CD8-positive, alpha-beta T cell (primary cell): ENCODE measurements at places on chromosomes 7 and 10.

GRCh38 chr10:97889461-97890265 is 40.0 kb downstream of the GOLGA7B start:
- no peak for DNase-seq

DNA sequence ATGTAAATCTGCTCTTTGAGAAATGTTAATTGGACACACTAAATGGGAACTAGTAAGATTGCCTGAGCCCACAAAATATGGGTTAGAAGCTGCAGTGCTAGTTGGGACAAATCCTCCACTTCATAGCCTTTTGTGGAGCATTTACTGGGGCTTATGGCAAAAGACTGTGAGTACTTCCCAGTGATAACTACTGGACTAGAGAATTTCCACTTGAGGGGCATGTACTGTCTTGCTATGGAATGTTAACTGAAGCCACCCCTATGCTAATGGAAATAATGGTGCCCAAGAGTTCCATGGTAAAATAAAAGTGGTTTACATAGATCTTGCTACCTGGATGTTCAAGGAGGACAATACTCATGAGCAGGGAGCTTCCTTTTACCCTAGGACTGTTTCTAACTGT is 29.3 kb downstream of the AVL9 start:
- no peak for DNase-seq

DNA sequence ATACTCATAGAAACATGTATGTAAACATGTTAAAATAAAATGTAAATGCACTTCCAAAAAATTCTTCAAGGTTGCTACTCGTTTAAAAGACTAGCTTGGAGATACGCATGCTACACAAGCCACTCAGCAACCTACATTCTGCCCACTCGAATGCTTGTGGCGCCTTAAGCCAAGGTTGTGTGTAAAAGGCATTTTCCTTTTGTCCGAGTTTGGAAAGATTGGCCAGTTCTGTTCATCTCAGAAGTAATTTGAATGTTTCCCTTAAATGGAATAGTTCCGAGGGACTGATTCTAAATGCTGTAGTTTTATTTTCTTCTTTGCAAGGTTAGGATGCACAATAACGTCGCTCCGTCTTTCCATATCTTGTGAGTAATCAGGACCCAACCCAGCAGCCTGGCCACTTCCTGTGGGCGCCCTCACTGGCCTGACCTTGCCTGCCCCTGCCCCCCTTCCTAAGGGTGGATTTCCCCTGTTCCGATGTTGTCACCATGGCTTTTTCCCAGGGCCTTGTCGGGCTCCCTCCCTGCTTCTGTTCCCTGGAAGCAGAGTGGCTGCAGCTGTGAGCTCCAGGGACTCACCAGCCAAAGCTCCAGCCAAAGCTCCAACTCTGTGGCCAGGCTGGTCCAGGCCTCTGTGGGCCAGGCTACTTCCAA is 70.6 kb downstream of the PTPRE start:
- no peak for DNase-seq

DNA sequence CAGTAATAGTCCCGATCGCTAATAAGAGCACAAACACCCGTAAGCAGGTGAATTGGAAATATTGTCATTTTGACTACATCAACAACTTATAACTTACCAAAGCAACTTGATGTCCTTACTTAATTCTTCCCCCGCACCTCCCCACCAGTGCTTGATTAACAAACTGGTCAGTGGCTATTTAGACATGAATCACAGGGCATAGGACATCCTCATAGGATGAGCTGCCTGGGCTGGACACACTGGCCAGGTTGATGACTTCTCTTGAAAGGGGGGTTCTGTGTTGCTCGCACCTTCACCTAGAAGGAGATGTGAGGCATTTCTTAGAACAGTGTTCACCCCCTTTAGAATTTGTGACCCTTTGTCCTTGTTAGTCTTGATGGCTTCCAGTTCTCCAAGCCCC is 163.2 kb downstream of the TCF7L2 start:
- DNase-seq = no peak

- no peak for DNase-seq
Measured at GRCh38 chr7:2269991-2270460, 28.0 kb downstream of the NUDT1 start.

GRCh38 chr7:112616295-112616694 is 135.5 kb downstream of the LSMEM1 start:
- DNase-seq = no peak

DNA sequence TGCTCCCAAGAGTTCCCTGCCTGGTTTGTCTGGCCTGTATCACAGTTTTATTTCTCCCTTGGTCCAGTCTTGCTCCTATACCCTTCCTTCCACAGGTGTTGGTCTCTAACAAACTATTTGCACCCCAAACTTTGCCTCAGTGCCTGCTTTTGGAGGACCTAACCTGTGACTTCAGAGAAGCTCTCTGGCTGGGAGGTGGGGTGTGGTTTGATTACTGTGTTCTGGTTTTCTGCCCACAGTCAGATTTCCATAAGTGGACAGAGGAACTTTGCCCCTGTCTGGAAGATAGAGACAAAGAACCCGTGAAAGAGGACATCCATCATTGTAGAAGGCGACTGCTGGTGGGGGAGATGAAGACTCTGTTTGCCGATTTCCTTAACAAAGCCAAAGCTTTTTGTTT is 55.8 kb upstream of the TRIL start:
- DNase-seq = no peak

GRCh38 chr7:130825819-130826218 is 91.8 kb upstream of the KLF14 start:
- no peak for DNase-seq

DNA sequence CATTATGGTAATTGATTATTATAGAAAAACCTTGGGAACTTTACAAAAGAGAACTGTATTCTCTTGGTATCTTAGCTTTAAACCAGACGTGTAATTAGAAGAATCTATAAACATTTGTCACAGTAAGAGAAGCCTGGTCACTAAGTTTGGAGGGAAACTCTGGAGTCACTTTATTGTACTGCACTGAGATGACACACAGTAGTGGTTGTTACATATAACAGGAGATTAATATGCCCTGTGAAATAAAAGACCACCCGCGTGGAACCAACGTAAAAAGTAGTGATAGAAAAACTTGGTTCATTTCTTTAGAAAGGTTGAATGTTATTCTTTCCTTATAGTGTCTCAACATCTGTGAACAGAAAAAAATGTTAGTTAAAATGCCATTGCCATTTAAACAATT is 416.1 kb downstream of the MDFIC start:
- DNase-seq = no peak

DNA sequence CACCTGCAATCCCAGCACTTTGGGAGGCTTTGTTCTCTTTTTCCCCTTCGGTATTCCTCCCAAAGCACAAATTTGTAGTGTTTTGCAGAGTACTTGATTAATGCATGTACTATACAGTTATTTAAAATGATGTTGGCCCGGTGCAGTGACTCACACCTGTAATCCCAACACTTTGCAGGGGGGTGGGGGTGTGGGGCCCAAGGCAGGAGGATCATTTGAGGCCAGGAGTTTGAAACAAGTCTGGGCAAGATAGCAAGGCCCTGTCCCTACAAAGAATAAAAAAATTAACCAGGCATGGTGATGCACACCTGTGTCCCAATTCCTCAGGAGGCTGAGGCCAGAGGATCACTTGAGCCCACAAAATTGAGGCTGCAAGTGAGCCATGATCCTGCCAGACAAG is 26.8 kb upstream of the FOXK1 start:
- DNase-seq = no peak

- no peak for DNase-seq
Measured at GRCh38 chr10:48455392-48456151, 149.1 kb downstream of the MAPK8 start.

DNA sequence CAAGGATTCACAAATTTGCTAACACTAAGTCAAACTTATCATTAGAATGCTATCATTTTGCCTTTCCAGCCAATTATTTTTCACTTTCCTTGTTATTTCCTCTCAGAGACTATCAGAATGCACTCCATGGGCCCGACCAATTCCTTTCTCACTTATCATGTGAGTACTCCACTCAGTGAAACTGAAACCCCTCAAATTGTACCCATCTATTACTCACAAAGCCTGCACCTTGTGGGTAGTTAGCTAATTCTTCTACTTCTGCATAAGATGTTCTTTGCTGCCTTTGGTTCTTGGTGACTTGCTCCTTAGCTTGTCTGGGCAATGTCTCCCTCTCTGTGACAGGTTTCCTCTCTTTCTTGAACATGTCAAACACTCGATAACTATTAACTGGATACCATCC is 35.2 kb upstream of the MBL2 start:
- DNase-seq = no peak

- DNase-seq = no peak
Measured at GRCh38 chr10:82409671-82410070, 534.7 kb downstream of the NRG3 start.

DNA sequence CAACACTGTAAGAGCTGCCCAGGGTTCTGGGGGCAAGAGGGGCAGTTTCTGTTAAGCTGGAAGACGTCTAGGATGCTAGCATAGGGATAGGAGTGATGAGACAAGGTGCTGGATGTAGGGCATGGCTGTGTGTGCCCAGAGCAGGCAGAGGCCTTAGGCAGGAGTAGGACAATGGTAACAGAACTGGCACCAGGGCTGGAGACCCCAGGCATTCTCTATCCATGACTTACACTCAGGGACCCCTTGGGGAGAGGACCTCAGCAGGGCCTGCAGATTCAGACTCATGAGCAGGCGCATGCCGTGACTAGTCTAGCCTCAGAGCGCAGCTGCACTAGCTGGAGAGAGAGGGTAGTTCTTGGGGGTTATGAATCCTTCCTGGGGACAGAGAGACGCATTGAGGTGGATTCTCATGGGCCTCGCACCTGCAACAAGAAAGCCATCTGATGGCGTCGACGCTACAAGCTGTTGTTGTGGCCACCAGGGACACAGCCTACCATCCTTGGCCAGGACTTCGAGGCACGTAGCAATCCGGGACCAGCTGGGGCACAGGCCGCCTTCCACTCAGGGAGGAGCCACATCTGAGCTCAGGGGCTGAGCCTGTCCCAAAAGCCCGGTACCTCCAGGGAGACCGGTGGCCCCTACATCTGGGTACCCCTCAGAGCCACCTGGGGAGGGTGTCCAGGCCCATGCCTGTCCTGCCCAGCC is 474.1 kb downstream of the PTPRN2 start:
- DNase-seq = peak; percentile 25

GRCh38 chr10:125407000-125407502 is 246.7 kb upstream of the CTBP2 start:
- DNase-seq = no peak

GRCh38 chr10:90352288-90352687 is 505.6 kb downstream of the HTR7 start:
- no peak for DNase-seq

GRCh38 chr10:23702977-23703414 is 264.1 kb downstream of the OTUD1 start:
- DNase-seq = peak; percentile 25

DNA sequence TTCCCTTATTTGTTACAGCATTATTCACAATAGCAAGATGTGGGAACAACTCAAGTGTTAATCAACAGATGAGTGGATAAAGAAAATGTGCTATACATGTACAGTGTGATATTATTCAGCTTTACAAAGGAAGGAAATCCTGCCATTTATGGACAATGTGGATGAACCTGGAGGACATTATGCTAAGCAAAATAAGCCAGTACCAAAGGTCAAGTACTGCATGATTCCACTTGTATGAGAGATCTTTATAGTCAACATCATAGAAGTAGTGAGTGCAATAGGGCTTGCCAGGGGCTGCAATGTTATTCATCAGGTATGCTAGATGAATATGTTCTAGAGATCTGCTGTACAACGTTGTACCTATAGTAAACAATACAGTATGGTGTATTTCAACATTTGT is 138.5 kb upstream of the AGR3 start:
- no peak for DNase-seq

- no peak for DNase-seq
Measured at GRCh38 chr7:80678707-80679106, 40.3 kb downstream of the CD36 start.

DNA sequence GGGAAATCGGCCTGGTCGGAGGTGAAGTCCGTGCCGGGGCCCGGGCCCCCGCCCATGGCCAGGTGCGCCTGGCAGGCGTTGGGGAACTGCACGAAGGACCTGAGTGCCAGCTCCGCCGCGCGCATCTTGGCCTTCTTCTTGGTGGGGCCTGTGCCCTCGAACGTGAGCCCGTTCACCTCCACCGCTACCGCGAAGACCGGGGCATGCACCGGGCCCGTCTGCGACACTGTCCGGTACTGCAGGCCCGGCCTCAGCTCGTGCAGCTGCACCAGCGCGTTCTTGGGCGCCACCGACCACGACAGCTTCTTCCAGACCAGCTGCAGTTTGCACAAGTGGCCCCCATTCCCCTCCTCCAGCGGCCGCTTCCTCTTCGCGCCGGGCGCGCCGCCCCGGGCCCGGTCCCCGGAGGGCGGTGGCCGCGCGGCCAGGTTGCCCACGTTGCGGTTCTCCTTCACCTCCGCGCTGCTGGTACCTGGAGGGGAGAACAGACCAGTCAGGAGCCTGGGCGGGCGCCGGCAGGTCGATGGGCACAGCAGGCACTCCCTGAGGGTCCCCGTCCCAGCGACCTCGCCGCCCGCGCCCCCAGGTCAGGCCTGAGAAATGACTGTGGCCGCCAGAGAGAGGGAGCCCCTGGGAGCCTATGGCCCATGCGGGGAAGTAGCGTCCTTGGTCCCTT is 307.4 kb downstream of the WDR37 start:
- DNase-seq = no peak

GRCh38 chr10:108901781-108902618 is 1021.3 kb downstream of the XPNPEP1 start:
- DNase-seq = no peak

DNA sequence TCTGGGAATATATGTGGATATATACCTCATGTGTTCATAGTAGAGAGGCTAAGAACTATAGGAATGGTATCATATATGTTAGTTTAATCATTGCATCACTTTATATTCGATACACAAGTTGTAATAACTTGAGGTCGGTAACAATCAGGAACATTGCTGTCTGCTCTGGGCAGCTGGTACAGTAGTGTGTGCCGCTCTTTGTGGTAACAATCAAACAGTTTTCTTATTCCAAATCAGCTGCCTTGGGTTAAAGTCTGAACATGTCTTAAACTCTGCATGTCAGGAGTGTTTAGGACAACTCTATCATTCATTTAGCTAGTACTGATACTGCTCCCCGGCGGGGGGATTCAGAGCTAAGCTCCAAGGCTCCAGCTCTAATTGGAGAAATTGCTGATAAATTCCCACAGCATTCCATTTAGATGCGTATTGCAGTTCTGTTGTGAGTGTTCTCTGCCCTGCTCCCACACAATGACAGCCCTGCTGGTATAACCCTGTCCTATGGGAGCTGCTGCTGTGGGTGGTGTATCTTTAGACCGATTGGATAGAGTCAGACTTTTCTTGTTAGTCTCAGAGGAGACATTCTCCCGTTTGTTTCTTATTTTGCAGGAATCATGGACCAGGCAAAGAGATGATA is 707.5 kb upstream of the FZD8 start:
- DNase-seq = no peak

DNA sequence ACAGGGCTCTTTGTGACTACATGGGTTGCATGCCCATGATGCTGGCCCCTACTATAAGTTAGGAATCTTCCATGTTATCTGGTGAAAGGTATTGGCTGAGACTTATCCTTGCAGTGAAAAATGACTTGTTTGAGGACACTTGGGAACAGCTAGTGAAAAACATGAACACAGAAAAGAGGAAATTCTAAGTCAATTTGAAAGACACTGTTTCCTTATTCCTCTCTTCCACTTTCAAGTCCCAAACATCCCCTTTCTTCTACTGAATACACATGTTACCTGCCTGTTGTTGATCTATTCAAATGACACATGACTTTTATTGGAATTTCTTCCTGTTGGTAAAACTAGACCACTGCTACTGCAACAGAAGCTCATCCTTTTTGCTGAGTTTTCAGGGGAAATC is 29.5 kb upstream of the PRKCQ start:
- DNase-seq = no peak

GRCh38 chr10:114683593-114683992 is 25.5 kb upstream of the ABLIM1 start:
- no peak for DNase-seq
